RKO (cell line): ENCODE measurements at places on chromosomes 4 and X.
A peak's percentile ranks its signal among the peaks of the same experiment; 100 is the strongest.

- no peak for DNase-seq
Measured at GRCh38 chrX:42988700-42989099, 210.7 kb upstream of the PPP1R2C start.

DNA sequence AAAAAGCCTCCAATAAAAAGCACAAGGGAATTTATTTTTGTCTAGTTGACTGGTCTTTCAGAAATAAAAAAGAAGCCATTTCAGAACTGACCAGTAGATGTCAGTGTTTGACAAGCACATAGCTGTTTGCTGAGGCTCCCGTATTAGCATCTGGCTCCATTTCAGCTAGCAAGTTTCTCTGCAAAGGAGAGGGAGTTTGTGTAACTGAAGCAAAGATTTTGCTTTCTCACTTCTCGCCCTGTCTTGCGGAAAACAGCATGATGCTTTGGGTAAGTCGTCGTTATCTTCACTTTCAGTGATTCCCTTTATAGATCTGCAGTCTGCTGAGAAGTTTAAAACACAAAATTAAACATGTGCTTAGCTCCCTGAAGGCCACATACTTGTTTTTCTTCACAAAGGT lies 85.5 kb downstream of the CT47B1 start:
- DNase-seq, result peak; percentile 80

DNA sequence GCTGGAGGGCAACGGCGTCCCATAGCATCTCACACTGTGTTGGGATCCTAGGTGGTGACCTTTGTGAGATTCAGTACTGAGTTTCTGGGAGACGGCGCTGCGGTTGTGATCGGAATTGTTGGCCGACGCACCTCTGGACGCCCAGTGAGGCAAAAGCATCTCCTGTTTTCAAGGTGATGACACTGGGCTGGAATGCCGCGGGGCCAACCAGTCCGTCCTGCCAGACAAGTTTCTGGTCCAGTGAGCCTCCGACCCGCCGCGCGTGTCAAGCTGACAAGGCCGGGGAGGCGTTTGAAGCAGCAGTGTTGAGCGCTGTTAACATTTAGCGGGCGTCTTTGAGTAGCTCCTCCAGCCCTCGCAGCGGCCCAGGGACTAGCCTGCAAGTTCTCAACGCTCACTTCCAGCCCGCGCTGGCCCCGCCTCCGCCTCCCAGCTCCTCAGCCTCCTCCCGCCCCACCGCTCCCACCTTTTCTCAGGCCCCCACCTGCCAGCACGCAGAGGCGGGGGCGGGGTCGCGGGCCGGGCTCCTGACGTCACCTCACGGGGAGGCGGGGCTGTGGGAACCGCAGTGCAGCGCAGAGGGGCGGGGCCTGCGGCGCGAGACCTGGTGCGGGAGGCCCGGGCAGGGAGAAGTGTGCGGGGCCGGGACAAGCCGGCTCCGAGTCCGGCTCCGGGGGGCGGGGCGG lies 482 bp upstream of the CDS1 start:
- DNase-seq, result peak; percentile 31

- no peak for DNase-seq
Measured at GRCh38 chr4:47914926-47915237, 499 bp upstream of the NFXL1 start.

DNA sequence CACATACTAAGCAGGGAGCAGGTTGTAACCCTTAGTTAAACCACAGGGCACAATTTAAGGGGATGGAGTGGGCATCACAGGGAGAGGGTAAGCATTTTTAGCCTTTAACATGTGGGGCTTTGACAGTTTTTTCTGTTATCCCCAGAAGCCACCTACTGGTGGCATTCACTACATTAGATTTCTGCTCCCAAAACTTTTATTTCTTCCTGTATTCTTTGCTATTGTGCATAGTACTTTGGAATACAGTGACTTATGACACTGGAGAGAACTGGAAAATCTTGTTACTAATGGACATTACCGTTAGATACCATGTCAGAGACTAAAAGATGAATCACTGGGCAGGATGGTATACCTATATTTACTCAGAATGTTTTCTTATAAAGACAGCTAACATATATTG lies 7.3 kb downstream of the TRIM75 start:
- peak; percentile 21 for DNase-seq
